ENCODE measurements at places on chromosomes 7 and 10. TPM values are rescaled to one million over a fixed set of nuclear protein-coding genes. Genes with fewer than 3 reads are reported as not detected.

The HPSE2 gene
- not detected for total RNA-seq

The FRAT2 gene
- total RNA-seq, result 10.8 TPM

The ATP6V1F gene
- total RNA-seq, result 134 TPM

The TSPAN33 gene
- 9.5 TPM for total RNA-seq

The STOX1 gene
- total RNA-seq, result 0.32 TPM

The STARD3NL gene
- 28.5 TPM for total RNA-seq

The PUS7 gene
- total RNA-seq, result 50.7 TPM

- H3K36me3 ChIP-seq, result no peaks in the 10 kb centered on the region
- no peak overlapping the region for H3K27ac ChIP-seq
- DNase-seq, result no peak
- no peaks in the 10 kb centered on the region for H3K27me3 ChIP-seq
- H3K4me3 ChIP-seq, result no peak overlapping the region
These were observed 324.8 kb upstream of the PHYHIPL start for GRCh38 chr10:58851606-58852005.

- peaks cover 91% of the 10 kb centered on the region for H3K4me1 ChIP-seq
- no peak overlapping the region for H3K4me3 ChIP-seq
- DNase-seq, result no peak
These were observed 26.3 kb upstream of the PPIF start for GRCh38 chr10:79320820-79321493.

DNA sequence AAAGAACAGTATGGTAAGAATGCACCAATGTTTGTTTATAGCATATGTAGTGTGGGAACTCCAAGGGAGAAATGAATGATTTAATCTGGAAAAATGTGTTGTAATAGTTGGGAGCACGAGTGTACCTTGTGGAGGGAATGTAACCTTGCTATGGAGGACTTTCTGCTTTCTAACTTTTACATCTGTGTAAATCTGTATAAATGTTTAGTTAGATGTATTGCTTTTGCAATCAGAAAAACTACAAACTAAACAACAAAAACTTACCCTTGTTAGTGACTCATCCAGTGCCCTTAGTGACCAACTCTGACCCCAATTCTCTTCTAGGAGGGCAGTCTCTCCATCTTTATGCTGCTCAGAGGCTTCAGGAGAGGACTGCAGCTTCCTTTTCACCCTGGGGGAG, 89.3 kb downstream of the CCNY start:
- no peaks in the 10 kb centered on the region for H3K27me3 ChIP-seq
- DNase-seq, result no peak
- H3K27ac ChIP-seq, result no peak overlapping the region
- no peak overlapping the region for H3K4me3 ChIP-seq
- no peaks in the 10 kb centered on the region for H3K36me3 ChIP-seq

DNA sequence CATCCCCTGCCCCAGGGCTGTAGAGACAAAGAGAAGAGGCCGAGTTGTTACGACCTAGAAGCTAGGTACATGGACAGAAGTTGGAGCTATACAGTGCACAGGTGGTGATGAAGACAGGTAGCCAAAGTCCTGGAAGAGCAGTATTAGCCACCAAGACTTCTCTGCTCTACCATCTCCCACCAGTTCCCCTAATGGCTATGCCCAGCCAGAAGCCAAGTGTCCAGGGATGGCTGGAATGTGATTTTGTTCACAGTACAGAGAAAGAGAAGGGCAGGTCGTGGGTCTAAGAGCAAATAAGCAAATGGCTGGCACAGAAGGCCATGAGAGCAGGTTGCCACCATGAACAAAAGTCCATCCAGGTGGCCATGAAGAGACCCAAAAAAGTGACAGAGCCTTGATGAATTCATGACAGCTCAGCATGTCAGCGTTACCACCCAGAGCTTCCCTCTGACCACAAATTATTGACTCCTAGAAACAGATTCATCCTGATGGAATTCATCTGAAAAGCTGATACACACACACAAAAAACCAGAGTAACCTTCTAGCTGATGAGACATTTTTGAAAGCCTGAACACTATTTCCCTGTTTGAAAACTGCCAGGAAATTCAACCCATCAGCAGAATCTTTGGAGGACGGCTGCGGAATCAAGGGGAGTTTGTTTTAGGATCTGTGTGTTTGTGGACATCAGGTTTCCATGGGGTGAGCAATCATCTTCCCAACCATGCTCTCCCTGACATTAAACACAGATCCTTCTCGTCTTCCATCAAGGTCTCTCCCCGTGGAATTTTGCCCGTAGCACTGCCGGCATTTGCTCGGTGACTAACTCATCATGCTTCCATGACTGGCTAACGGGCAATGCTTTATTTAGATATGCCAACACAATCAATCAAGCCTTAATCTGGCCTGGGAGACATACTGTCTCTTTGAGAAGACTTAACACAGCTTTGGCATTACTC, 906.7 kb upstream of the AUTS2 start:
- H3K4me3 ChIP-seq, result no peak overlapping the region
- H3K4me1 ChIP-seq, result no peaks in the 10 kb centered on the region
- no peaks in the 10 kb centered on the region for H3K36me3 ChIP-seq
- no peaks in the 10 kb centered on the region for H3K27me3 ChIP-seq
- DNase-seq, result no peak

DNA sequence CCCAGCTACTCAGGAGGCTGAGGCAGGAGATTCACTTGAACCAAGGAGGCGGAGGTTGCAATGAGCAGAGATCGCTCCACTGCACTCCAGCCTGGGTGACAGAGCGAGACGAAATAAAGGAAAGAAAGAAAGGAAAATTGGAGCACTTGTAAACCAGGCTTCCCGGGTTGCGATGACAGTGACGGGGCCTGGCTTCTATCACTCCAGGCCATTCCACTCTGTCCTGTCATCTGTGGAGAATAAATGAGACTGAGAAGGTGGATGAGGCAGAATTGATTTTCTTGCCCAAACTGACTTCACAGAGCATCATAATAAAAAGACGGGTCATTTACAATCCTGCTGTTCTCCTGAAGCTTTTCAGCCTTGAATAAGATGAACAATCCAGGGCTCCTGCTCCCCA, 12.1 kb upstream of the KPNA7 start:
- H3K4me3 ChIP-seq, result no peak overlapping the region
- peaks cover 11% of the 10 kb centered on the region for H3K4me1 ChIP-seq
- H3K27me3 ChIP-seq, result peaks cover 4% of the 10 kb centered on the region
- no peak for DNase-seq

GRCh38 chr7:124033807-124034753, 1.2 kb upstream of the TMEM229A start:
- no peak for DNase-seq
- H3K4me1 ChIP-seq, result peaks cover 4% of the 10 kb centered on the region
- peaks cover 1% of the 10 kb centered on the region for H3K36me3 ChIP-seq

- H3K4me1 ChIP-seq, result no peaks in the 10 kb centered on the region
- no peak overlapping the region for H3K4me3 ChIP-seq
- H3K27me3 ChIP-seq, result peaks cover 6% of the 10 kb centered on the region
- no peak overlapping the region for H3K27ac ChIP-seq
- no peak for DNase-seq
These were observed 38.9 kb downstream of the UNC5B start for GRCh38 chr10:71251319-71251718.

GRCh38 chr7:12647364-12648219, 39.8 kb upstream of the ARL4A start:
- H3K36me3 ChIP-seq, result no peaks in the 10 kb centered on the region
- no peak overlapping the region for H3K27ac ChIP-seq
- no peaks in the 10 kb centered on the region for H3K4me1 ChIP-seq
- H3K27me3 ChIP-seq, result peaks cover 3% of the 10 kb centered on the region
- H3K4me3 ChIP-seq, result no peak overlapping the region

DNA sequence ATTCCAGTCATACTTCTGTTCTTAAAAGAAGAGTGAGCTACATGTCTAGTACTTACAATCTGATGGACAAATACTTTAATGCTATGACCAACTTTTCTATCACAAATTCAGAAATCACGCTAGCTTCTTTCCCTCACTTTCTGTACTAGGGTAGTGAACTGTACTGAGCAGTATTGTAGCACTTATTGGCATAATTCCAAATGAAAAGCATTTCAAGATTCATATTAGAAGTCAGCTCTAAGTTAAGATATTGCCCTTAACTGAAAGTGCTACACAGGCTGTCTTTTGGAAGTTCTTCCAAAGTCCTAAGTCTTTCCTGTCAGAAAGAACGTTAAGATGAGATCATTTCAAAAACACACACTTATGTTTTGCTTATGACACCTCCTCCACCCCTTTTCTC, 13.4 kb downstream of the P4HA1 start:
- no peaks in the 10 kb centered on the region for H3K27me3 ChIP-seq
- H3K4me1 ChIP-seq, result peaks cover 40% of the 10 kb centered on the region
- no peak overlapping the region for H3K27ac ChIP-seq
- H3K36me3 ChIP-seq, result peaks cover 10% of the 10 kb centered on the region

DNA sequence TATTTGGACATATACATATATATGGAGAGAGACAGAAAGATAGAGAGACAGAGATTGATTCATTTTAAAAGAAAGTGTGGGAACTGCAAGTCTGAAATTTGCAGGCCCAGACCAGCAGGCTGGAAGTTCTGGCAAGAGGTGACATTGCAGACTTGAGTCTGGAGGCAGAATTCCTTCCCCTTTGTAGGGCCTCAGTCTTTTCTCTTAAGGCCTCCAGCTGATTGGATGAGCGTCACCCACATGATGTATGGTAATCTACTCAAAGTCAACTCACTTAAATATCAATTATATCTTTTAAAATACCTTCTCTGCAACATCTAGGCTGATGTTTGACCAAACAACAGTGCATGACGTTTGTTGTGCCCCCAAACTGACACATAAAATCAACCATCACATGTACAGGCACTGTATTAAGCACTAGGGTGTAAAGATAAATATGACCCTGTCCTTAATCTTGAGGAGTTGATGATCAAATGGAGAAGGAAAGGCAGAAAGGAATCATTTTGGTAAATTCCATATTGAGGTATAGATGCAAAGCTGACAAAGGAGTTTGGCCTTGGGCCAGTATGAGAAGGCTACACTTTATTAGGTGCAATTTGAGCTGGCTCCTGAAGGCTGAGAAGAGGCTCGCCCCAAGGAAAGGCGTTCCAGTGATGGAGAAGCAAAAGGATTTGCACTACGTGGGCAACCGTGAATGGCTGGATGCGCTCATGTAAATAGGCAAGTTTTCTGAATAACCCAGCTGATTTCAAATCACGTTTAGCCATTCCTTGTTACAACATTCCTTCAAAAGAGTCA, 52.6 kb downstream of the BPGM start:
- H3K4me3 ChIP-seq, result no peak overlapping the region
- no peak overlapping the region for H3K27ac ChIP-seq
- no peaks in the 10 kb centered on the region for H3K4me1 ChIP-seq
- peaks cover 2% of the 10 kb centered on the region for H3K27me3 ChIP-seq

- H3K4me1 ChIP-seq, result peaks cover 41% of the 10 kb centered on the region
- no peak for DNase-seq
These were observed 4.5 kb downstream of the AKR1E2 start for GRCh38 chr10:4830551-4830950.

DNA sequence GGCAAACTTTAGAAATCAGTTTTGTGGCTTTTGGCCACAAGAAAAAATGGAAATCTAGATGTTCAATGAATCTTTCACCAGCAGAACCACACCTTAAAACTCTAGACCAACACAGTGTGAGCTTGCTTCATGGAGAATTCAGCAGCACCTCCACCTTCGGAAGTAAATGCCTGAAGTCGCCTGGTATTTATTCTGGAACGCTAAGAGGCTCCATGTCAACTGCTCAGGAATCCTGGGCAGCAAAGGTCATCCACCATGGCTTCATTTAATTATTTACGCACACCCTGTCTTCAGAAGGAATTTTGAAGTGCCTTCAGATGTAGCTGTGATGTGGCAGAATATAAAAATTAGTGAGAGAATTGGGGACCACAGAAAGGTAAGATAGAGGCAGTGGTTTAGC, 167.7 kb downstream of the GFRA1 start:
- no peaks in the 10 kb centered on the region for H3K27me3 ChIP-seq
- no peak overlapping the region for H3K27ac ChIP-seq
- no peaks in the 10 kb centered on the region for H3K36me3 ChIP-seq
- no peak overlapping the region for H3K4me3 ChIP-seq

DNA sequence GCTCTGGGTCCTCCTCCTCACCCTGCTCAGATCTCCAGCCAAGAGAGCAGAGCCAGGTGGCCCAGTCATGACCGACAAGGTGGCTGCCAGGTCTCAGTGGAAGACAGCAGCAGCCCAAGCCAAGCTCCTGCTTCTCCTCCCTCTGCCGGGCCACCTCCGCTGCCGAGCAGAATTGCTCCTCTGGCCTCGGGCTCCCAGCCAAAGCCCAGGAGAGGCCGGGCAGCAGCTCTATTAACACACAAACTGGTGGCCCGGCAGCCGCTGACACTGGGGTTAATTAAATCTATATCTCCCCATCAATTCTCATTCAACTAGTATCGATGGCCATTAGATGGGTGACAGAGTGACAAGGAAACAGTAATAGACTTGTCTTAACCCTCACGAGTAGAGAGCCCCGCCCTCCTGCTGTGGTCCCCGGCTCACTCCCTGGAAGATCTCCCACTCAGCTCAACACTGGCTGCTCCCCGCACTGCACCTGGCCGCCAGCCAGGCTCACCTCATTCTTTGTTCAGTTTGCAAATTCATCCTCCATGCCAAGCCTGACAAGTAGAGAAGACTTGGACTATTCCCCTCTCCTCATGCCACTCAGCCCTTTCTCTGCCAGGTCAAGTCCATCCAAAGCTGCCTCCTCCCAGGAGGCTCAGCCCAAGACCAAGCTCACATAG, 74.1 kb upstream of the UNC5B start:
- H3K27ac ChIP-seq, result no peak overlapping the region
- peaks cover 6% of the 10 kb centered on the region for H3K27me3 ChIP-seq
- H3K4me1 ChIP-seq, result no peaks in the 10 kb centered on the region

DNA sequence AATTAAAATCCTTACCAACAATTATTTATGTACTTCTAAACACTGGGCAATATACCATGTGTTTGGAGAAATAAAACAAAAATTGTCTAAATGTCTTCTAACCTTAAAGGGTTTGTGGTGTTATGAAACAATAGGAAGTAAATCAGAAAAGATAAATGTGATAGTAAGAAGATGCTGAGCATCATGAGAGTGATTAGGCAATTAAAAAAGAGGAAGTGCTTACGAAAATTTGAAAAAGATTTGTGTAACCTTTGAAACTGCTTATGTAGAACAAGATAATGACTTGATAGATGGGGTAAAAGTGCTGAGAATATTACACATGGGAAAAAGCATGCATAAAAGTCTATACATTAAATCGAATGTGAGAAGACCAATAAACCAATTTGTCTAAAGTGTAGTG, 573.4 kb upstream of the CNTNAP2 start:
- no peaks in the 10 kb centered on the region for H3K27me3 ChIP-seq
- no peaks in the 10 kb centered on the region for H3K36me3 ChIP-seq
- H3K4me3 ChIP-seq, result no peak overlapping the region
- H3K4me1 ChIP-seq, result no peaks in the 10 kb centered on the region

- peaks cover under 1% of the 10 kb centered on the region for H3K27me3 ChIP-seq
- H3K4me1 ChIP-seq, result no peaks in the 10 kb centered on the region
- no peaks in the 10 kb centered on the region for H3K36me3 ChIP-seq
- H3K4me3 ChIP-seq, result no peak overlapping the region
These were observed 51.2 kb downstream of the TEX36 start for GRCh38 chr10:125631806-125632205.

GRCh38 chr7:129886818-129887186, 66.0 kb downstream of the UBE2H start:
- no peak overlapping the region for H3K4me3 ChIP-seq
- no peaks in the 10 kb centered on the region for H3K4me1 ChIP-seq
- H3K27me3 ChIP-seq, result no peaks in the 10 kb centered on the region
- no peak overlapping the region for H3K27ac ChIP-seq
- peaks cover 3% of the 10 kb centered on the region for H3K36me3 ChIP-seq

GRCh38 chr10:124622158-124622557, 122.0 kb downstream of the FAM53B start:
- H3K27me3 ChIP-seq, result peaks cover 10% of the 10 kb centered on the region
- H3K36me3 ChIP-seq, result peaks cover 9% of the 10 kb centered on the region
- no peak overlapping the region for H3K4me3 ChIP-seq
- no peak overlapping the region for H3K27ac ChIP-seq
